ENCODE measurements at places on chromosomes 6 and 20.

DNA sequence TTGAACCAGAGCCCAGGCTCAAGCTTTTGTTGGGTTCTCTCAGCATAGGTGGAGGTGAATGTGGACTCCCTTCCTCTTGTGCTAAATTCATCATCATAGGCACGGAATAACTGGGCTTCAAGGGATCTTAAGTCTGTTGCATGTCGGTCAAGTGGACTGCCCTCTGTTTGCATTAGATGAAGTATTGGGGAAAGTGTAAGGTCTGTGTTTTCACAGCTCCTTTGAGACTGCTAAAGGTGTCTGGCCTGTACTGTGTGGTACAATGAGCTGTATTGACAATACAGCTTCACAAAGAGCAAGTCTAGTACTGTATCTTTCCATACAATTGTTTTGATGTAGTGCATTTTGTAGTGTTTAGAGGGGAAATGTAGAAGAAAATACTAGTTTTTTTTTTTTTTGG, 34.3 kb upstream of the TULP4 start:
- DNase-seq: no peak

DNA sequence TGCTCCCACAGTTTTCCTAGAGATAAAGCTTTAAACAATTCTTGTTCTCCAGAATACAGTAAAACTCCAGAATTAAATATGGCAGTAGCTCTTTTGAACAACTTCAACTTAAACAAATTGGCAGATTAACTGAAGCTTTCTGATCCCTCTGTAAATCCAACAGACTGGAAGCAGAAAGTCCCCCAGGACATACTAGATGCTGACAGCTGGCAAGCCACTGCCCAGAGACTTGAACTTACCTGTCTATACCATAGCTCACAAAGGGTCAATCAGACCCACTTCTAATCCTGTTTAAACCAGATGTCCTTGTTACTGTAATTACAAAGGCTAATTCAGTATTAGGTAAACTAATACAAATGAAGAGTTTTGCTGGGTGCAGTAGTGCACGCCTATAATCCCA, 12.3 kb downstream of the GPLD1 start:
- no peak for DNase-seq

DNA sequence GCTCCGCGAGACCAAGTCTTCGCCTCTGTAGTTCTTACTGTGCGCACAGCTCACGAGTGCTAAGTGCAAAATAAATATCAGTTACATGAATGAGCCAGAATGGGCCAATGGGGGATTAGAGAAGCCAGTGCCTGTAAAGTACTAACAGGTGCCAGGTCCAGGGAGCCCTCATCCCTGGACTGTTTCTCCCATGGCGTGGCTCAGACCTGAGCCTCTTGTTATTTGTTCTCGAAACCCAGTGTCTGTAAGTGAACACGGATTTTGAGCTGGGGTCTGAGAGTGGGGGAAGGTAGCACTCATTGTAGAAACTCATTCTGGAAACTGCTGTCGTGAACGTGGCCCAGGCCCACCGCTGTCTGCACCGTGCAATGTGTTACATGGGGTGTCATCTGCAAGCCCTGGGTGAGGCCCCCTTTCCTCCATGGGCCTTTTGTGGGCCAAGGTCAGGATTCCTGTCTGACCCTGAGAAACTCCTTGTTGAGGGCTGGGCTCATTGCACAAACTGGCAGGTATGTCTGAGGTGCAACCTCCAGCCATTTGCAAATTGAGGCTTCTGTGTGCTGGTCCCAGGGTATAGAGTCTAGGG, 154.7 kb downstream of the SYCP2 start:
- no peak for DNase-seq

GRCh38 chr6:74015427-74015826, 319.4 kb downstream of the CD109 start:
- no peak for DNase-seq

- no peak for DNase-seq
Observed at GRCh38 chr20:17077030-17077429, 149.8 kb upstream of the PCSK2 start.

DNA sequence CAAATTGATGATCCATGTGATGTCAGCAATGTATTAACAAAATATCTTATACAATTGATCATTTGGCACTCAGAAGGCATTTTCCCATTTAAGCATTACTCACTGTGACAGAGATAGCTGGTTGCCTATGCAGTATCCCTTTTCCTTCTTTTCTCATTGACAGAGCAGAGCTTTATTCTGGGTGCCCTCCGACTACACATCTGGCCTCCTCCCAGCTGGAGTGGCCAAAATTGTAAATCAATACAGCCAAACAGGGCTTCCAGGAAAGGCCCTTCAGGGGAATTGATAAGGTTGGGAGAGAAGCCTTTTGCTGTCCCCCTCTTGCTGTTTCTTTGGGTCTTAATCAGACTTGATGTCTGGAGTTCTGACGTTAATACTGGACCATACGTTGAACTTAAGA, 9.6 kb upstream of the BLOC1S5 start:
- DNase-seq: no peak

- no peak for DNase-seq
Observed at GRCh38 chr20:24157213-24157612, 168.6 kb upstream of the GGTLC1 start.

- no peak for DNase-seq
Observed at GRCh38 chr6:19734519-19734918, 102.7 kb upstream of the ID4 start.

DNA sequence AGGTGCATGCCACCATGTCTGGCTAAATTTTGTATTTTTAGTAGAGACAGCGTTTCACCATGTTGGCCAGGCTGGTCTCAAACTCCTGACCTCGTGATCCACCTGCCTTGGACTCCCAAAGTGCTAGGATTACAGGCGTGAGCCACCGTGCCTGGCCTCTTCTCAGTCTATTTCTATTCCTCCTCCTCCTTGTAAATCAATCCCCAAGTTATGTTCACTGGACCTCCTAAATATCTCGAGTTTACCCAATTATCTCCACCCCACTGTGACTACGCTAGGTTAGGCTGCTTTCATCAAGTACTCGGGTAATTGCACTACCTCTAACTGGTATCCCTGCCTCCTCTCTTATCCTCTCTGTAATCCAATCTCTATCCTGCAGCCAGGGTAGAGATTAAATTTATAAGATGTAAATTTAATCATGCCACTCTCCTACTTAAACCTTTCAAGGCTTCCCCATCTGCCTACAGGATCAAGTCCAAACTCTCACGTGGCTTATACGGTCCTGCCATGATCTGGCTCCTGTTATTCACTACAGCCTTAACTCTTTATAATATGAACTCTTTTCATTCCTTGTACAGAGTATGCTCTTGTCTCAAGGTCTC, 837 bp upstream of the MAD2L1BP start:
- no peak for DNase-seq

DNA sequence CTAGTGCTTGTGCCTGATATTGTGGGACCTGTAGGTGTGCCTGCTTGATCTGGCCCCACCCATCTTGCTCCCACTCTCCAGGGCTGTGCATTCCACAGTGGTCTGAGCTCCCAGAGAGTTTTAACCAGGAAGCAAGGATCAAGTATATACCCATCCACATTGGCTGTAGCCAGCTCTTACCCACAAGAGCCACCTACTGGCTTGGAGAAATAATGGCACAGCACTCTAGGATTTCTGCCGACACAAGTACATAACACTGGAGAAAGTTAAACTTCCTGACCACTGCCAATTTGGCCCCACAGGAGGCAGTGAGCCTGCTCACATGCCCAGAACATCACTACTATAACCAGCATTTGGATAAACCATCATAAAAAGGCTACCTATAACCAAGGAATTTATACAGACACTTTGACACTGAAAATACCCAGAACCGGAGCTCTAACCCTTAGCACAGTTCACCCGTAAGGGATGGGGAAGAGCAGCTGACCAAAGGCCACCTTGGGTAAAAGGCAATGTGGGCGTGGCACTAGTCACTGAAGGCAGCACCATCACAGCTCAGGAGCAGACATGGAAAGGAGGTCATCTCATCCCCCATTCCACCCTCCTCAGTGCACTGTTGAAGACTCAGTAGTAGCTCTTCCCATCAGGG, 440.4 kb downstream of the BTBD3 start:
- DNase-seq: no peak

DNA sequence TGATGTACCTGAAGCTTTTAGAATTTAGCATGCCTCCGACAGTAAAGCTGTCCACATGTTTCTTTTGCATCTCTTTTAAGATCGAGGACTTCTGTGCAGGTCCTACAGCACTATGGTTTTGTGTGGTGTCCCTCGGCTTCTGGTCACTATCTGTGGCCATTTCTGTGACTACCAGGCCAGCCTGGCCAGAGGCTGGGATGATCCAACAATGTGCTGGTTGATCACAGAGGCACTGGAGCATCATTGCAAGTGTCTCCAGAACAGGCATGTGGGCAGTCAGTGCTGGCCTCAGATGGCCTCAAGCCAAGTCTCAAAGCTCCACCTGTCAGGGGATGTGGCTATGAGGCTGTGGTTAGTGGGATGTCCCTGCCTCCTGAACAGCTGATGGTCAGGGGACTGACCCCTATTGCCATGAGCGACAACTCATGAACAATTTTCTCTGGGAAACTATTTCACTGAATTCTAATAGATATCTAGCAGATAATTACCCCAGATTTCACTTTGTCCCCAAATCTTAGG, 136.6 kb downstream of the SYNDIG1 start:
- DNase-seq: no peak

DNA sequence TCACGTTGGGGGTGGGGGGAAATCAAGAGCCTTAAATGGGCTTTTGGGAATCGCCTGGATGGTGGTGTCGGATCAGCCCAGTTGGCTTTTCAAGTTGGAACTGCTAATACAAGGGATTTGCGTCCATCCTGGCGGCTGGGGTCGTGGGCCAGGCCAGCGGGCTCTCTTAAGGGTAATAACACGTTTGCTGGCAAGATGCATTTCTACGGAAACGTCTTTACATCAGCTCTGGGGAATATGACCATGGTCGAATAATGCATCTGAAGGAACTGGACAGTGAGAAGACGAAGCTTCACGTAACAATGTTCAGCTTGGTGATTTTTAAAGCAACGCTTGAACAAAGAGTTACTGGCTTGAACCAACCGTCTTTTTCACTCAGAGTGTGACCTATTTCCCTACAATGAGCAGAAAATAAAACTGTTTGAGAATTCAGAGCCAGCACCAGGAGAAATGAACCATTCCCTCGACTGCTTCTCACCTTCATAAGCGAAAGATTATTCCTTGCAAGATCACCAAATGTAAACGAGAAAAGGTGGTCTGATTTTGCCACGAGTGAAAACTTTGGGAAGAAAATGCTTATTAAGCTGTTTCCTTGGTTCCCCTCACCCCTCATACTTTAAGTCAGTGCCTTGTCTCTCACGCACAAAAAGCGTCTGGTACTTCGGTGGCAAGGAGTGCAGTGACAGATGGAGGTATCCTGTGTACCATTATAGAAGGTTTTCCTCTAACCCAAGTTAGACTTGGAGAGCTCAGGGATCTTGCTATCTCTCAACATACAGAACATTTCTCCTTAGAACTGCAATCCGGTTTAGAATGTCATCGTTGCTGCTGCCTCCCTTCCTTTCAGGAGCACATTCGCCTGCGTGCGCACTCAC, 1.4 kb upstream of the MARCKS start:
- DNase-seq: no peak

GRCh38 chr20:24665741-24666191, 196.3 kb downstream of the SYNDIG1 start:
- DNase-seq: no peak

GRCh38 chr20:35503841-35504561, 25.5 kb downstream of the C20orf173 start:
- no peak for DNase-seq

- DNase-seq: no peak
Observed at GRCh38 chr6:139680819-139681218, 306.4 kb upstream of the CITED2 start.

DNA sequence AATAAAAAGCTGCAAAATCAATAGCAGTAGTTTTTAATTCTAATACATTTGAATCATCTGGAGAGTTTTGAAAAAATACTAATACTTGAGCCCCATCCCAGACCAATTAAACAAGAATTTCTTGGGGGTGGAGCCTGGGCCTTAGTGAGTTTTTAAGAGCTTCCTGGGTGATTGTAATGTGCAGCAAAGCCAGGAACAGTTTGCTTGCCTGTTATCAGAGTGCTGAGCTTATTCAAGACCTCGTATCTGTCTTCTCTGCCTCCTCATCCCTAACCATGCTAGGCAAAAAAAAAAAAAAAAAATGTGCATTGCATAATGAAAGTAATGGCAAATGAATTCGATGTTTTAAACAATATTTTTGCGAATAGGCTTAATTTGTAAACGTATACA, 36.4 kb upstream of the MYB start:
- no peak for DNase-seq

GRCh38 chr6:151551223-151551857, 57.5 kb downstream of the CCDC170 start:
- DNase-seq: no peak

DNA sequence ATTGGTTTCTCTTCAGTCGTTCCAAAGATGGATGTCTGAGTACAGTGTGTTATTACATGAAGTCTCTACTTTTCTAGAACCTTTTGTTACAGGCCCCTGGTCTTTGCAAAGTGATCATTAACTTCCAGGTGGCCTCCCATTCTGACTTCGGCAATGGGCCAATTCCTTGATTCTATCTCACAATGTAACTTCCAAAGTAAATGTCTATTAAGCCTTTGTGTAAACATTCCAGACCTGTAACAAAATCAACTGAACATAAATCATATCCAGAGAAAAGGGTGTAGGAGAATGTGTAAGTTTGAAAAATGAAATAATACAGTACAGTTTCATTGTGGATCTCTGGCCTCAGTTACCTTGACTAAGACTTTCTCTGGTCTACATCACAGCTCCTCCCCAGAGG, 187.8 kb upstream of the JAG1 start:
- no peak for DNase-seq

GRCh38 chr6:113654396-113654795, 202.7 kb upstream of the MARCKS start:
- no peak for DNase-seq

DNA sequence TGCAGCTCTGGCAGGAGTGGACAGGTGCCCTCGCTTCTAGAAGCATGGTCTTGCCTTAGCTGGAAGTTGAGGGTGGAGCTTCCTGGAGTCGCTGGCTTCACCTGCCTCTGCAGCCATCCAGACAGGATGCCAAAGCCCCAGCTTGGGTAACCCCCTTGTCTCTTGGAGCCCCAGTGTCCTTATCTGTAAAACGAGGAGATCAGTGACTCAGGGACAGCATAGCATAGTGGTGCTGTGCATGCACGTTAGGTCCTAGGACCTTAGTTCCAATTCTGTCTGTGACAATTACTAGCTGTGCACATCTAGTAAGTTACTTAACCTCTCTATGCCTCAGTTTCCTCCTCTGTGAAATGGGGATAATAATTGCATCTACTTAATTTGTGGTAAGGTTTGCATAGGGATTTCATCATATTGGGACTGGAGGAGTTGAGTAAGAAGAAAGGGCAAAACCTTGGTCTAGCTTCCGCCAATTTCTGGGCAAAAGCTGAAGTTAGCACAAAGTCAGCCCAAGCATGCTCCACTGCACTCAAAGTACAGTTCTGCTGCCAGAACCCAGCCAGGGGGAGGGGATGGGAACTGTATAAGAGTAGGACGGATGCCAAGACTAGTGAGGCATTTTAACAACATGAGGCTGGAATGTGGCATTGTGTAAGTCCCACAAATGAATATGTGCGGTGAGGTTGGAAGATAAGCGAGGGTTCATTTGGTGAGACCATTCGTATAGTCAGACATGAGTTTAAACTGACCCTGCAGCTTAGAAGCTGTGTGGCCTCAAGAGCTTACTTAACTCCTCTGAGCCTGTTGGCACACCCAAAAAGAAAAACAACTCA, 24.5 kb downstream of the TOX2 start:
- no peak for DNase-seq

Measured in GM12892 (cell line).